NCI-H2081 treated with DMSO at 0.1 percent for 48 hours (cell line): ENCODE measurements at places on chromosomes 7 and 10.

- DNase-seq: no peak
Observed at GRCh38 chr7:82472966-82473365, 29.4 kb upstream of the CACNA2D1 start.

GRCh38 chr7:116910383-116910782 is 42.9 kb upstream of the ST7 start:
- DNase-seq: no peak

DNA sequence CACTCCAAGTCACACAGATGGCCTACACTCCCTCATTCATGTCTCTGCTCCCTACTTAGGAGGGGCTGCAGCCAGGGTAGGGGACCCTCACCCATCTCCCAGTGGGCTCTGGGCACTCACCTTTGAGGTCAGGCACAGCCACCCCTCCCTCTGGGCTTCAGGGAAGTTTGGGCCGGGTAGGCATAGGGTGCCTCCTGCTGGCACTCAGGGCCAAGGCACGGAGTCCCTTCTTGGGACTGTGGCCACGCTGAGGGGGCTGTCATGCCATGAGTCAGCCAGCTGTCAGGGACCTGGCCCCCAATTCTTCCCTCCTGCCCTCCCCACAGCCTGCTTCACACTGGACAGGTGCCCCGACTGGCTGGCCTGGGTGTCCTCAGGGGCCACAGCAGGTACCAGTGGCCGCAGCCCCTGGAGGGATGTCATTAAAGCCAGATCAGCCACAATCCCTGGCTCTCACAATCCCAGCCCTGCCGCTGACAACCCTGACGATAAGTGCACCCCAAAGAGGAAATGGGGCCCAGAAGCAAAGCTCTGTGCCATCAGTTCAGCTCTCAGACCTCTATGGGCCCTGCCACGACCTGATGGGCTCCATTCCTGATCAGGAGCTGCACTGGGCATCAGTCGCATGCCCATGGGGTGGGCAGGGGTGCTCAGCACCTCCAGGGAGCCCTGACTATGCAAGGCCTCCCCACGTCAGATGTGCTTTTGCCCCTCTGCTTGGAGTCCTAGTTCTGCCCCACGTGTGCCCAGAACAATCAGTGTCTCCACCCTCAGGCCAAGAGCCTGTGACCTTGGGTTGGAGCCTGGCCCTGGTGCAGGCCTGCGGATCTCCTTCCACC is 34.1 kb upstream of the RET start:
- DNase-seq: no peak

- DNase-seq: no peak
Observed at GRCh38 chr7:138945154-138945553, 36.0 kb downstream of the KIAA1549 start.

- no peak for DNase-seq
Observed at GRCh38 chr10:22704942-22705341, 9.4 kb downstream of the PIP4K2A start.

DNA sequence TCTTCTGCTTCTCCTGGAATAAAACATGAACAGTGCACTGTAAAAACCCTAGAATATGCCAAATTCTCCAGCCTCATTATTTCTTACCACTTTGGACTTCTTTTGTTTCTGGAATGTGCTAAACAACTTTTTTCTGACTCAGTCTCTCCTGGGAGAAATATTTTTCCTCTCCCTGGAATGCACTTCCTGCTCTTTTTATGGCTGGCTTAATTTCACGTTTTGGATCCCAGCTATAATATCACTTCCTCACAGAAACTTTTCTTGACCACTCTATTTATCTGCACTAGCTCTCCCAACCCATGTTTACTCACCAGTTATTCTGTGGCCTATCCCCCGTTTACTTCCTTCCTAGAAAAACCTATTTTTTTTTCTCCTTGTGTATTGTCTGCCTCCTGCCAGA is 26.7 kb downstream of the ABCB5 start:
- no peak for DNase-seq

- no peak for DNase-seq
Observed at GRCh38 chr7:79454361-79454960, 994 bp upstream of the MAGI2 start.

GRCh38 chr10:55305285-55305684 is 504.3 kb upstream of the PCDH15 start:
- no peak for DNase-seq

GRCh38 chr10:5574642-5575131 is 49.9 kb downstream of the CALML3 start:
- DNase-seq: no peak

- no peak for DNase-seq
Observed at GRCh38 chr7:117592011-117592635, 112.3 kb downstream of the CFTR start.

GRCh38 chr10:30737931-30738391 is 108.4 kb upstream of the LYZL2 start:
- DNase-seq: no peak

- DNase-seq: no peak
Observed at GRCh38 chr10:32949221-32949678, 8.8 kb downstream of the ITGB1 start.

DNA sequence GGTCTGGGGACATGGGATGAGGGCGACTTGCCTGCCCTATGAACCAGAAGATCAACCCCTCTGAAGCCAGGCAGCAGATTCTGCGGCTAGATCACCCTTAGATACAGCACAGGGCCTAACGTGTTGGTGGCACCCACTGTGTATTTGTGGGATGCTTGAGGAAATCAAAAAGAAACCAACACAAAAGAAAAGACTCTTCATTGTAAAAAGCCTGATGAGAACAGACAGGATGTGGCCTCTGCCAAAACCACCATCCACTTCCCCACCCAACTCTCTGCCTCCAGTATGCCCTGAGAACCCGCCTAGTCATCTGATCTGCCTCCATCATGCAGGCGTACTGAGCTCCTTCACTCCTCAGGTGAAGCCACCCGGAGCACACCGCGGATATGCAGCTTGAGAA is 97.2 kb upstream of the INSYN2A start:
- DNase-seq: no peak

- DNase-seq: no peak
Observed at GRCh38 chr10:86938260-86938659, 19.2 kb downstream of the MMRN2 start.

DNA sequence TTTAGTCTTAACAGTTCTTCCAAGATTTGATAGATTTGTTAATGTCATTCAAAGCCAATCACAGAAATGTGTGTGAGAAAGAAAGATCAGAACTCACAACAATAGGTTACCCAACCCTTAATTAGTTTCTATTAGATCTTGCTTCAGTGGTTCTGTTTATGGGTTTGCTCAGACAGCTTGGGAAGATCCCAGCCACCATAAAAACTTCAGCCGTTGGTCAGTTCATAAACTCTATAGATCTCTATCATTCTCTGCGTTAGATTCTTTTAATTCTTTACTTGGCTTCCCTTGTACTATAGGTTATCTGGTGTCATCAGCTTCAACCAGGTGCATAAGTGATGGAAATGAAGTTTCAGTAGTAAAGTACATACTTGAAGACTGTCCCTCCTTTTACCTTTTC is 54.4 kb downstream of the ZNF277 start:
- no peak for DNase-seq

DNA sequence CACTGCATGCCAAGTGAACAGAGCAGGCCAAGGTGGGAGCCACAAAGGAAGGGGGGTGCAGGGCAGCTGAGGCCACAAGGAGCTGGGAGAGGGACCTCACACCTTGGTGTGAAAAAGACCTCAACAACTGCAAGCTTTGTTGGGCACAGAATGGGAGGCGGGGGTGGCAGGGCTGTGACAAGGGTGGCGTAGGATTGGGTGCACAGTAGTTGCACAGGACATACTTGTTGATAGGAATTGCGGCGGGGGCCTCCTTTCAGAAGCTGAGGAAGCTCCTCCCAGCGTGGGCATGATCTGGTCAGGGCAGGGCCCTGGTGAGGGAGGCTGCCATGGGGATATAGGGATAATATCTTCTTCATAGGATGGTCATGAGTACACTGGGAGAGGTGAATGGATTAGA is 25.8 kb downstream of the POLL start:
- no peak for DNase-seq

- DNase-seq: no peak
Observed at GRCh38 chr10:71216363-71216695, 4.0 kb downstream of the UNC5B start.

GRCh38 chr7:90424720-90425119 is 21.5 kb downstream of the CLDN12 start:
- no peak for DNase-seq

GRCh38 chr10:73247509-73248258 is 629 bp upstream of the DNAJC9 start:
- no peak for DNase-seq

DNA sequence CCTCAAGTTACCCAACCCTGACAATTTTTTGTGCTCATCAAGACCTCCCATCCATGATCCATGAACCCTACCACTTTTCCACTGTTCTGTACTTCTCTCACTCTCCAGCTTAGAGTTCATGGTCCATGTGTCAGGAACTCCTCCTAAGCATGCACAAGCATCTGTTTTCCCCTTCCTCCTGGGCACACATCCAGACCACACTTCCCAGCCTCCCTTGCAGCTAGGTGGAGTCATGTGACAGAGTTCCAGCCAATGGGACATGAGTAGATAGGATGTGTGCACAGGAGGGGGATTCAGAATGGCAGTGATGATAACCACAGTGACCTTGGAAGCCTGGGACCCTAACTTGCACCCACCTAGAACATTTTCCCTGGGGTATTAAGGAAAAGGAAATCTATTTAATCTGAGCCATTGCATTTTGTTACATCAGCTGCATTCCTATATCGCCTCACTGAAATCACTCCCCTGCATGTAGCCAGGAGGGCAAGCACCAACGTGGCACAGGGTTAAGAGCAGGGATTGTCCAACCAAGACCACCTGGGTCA is 9.6 kb upstream of the FRMPD2 start:
- no peak for DNase-seq

- DNase-seq: no peak
Observed at GRCh38 chr7:22900784-22901183, 78.1 kb upstream of the TOMM7 start.

GRCh38 chr7:77833136-77833535 is 34.6 kb downstream of the PHTF2 start:
- DNase-seq: no peak
